Stimulated activated CD8-positive, alpha-beta memory T cell treated with anti-CD3 and anti-CD28 coated beads, Interleukin-15, amount 100 ng/mL, for 24 hours (primary cell): ENCODE measurements at places on chromosomes 6 and 20.

GRCh38 chr6:134539865-134540323, 222.0 kb upstream of the SGK1 start:
- DNase-seq, result no peak

DNA sequence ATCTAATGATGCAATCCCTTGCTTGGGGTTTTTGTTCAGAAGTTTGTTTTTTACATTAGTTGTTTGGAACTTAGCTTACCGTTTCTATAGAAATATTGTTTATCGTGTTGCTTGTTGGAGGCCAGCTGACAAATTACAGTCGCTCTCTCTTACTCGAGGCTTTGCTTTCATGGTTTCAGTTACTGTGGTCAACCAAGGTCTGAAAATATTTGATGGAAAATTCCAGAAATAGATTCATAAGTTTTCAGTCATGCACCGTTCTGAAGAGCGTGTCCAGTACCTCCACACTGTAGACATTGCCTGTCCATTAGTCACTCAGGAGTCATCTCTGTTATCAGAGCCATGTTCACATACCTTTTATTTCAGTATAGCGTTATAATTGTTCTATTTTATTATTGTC, 47.9 kb downstream of the DEK start:
- DNase-seq, result no peak

GRCh38 chr20:10129749-10130148, 88.9 kb upstream of the SNAP25 start:
- no peak for DNase-seq

- no peak for DNase-seq
These were observed 93.5 kb downstream of the MAP3K7 start for GRCh38 chr6:90493332-90493731.

GRCh38 chr20:59785986-59786795, 147.2 kb downstream of the SYCP2 start:
- no peak for DNase-seq

DNA sequence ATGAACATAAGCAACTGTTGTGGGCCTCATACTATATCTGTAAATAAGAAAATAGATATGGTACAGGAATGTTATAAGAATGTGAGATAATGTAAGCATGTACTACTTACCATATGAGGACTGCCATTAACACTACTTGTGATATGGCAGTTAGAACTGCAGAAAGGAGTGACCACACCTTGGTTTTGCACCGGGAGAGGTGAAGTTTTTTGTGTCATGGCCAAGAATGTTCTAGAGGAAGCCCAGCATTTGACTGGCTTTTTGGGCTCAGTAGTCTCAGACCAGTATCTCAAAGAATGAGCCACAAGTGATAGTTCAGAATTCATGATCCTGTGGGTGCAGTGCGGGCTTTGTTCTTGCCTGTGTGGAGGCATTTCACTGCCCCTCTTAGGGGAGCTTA, 123.5 kb downstream of the CLIC5 start:
- no peak for DNase-seq

DNA sequence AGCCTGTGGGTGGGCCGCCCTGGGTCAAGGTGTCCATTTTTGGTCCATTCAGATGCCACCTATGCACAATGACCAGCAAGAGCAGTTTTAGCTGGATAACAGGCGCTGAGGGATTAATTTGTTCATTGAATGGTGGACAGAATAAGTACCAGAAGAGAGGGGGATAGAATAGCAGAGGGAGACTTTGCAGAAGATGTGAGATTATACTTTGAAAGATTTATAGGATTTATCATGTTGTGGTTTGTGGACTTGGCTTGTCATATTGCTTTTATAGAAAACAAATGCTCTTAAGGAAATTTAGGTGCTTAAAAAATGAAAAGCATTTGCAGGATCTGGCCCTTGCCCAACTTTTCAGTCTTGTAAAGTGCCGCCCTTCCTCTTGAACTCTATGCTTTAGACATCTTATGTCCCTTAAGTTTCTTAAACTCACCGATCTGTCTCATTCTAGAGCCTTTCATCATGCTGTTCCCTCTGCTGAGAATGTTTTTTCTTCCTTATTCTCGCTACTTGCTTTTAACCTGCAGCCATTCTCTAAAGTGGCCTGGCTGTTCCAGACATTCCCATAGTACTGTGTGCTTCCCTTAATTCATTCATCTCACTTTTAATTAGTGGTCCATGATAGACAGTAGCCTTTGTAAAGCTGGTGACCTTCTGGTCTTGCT, 42.5 kb downstream of the CD109 start:
- DNase-seq, result no peak

DNA sequence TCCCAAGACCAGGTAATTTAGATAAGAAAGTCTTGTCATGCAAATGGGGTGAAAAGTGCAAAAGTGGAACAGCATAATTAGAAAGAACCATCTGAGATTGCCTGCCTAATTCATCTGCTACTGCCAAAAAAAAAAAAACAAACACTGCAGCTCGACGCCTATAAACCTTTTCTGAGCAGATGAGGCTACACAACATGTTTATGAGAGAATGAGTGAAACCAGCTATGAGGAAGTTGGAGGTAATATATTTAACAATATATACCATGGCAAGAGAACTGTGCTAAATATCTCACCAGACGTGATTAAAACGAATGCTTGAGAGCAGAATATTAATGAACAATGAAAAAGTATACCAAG, 50.0 kb downstream of the LAMA4 start:
- no peak for DNase-seq

DNA sequence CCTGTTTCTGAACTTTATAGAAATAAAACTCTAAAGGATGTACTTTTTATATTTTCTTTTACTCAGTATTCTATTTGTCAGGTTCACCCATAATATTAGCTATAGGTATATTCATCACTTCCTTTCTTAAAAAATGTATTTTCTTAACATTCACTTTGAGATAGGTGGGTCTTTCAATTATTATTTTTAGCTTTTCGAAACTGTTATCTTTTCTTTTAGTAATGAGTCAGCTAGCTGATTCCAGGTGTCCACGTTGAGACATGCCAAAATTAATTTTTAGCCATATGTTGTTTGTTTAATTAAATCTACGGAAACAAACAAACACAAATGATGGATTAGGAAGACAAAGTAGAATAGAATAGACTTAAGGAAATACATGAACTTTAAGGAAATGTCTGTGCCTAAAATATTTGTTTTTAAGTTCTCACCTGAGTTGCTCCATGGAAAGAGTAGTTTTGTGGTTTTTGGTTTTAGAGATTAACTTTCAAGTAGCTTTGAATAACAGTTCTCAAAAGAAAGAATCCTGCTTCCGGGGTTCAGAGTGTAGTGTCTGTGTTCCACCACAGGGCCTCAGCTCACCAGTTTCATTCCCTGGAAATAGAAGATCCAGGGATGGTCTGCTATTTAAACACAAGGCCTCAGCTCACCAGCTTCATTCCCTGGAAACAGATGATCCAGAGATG, 435.0 kb downstream of the HAO1 start:
- DNase-seq, result no peak

DNA sequence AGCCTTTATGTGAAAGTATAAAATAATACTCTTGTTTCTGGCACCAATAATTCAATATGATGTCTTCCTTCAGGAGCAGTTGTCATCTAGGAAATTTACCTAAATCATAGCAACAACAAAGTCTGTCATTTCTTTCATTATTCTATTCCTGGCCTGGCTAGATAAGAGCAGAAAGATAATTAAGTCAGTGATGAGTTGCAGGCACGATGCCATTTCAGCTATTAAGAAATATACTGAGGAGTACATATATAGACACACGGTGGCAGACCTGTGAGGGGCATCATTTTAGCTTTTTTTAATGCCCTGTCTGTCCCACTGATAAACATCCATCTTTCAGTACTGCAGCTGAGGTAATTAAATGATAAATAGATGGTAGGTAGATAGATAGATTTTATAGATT, 756.1 kb upstream of the EPHA7 start:
- DNase-seq, result no peak

DNA sequence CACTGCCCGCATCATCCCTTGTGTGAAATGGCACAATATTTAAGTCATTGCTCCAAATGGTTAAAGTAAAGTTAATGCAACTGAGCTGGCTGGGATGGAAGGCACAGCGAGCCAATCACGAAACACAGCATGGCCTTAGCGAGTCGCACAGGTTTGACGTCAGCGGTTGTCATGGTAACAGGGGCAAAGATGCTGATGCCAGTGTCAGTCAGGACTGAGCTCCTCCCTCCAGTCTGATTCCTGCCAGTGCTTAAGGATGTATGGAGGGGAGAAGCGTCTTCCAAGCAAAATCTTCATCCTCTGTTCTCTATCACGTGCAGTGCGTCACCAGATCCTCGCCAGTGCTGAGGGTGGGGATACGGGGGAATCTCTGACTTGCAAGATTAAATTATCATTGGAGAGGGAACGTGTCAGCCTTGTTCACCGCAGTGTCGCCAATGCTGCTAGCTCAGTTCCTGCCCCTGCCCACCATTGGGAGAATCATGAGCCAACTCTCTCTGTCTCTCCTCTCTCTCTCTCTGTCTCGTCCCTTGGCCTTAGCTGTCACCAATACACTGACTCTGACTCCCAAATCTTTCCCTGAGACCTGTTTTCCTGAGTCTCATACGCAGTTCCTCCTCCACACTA, 24.5 kb downstream of the TSPYL4 start:
- no peak for DNase-seq

DNA sequence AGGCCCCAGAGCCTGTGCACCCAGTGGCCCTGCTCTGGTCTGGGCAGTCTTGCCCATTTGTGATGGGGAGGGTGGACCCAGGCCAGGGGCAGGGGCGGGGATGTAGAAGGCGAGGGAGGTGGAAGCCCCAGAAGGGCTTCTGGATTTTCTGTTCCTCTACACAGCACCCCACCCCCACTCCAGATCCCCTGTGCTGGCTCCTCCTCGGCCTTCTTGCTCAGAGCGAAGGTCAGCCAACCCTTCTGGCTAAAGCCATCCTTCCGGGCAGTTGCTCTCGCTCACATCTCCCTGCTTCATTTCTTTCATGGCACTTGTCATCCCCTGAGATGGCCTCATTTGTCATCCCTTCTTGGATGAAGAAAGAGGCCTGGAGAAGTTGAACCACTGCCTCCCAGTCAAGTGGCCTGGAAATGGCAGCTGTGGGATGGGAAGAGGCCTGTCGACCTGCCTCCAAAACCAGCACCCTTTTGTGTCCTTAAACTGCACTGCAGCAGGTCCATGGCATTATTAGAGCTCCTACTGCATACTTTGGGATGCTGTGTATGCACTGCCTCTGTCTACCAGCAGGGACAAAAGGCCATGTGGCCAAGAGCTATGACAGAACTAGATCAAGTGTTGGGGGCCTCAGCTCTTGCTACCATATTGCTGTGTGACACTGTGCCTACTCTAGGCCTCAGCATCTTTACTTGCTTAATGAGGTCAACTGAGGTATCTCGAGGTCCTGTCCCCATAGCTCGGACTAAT, 19.9 kb downstream of the PEDS1 start:
- no peak for DNase-seq

- DNase-seq, result no peak
These were observed 124.5 kb downstream of the TAF4 start for GRCh38 chr20:61940976-61941720.

- DNase-seq, result no peak
These were observed 59.5 kb upstream of the RSPO3 start for GRCh38 chr6:127058936-127059335.

- DNase-seq, result no peak
These were observed 849 bp downstream of the GSTA4 start for GRCh38 chr6:52994031-52994838.

DNA sequence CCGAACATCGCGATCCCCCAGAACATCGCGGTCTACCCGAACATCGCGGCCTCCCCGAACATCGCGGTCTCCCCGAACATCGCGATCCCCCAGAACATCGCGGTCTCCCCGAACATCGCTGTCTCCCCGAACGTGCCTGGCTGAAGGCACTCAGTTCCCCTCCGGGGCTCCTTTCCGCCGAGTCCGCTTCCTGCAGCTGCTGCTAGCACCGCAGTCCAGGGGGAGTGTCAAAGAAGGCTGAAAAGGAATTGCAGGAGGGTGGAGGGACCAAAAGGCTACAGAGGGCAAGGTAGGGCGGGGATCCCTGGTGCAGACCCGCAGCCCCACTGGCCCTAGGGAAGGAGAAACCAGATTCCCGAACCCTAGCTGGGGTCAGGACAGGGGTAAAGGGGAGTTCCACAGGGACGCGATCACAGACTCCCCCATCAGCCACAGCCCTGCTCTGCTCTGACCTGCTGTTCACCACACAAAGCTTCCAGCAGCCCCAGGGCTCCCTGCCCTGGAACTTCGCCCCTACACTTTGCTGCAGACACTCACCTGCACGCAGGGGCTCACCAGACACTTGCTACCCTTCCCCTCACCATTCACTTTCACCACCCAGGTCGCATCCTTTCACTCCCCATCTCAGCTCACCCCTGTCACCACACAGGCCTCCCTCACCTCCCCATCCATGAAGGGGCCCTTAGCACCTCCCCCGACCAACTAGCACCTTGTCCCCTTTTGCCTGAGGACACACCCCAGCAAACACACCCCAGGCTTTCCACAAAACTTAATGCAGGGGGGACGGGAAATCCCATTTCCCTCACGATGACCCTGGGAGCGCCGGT, 1.7 kb downstream of the ULBP1 start:
- DNase-seq, result no peak

- no peak for DNase-seq
These were observed 261.1 kb downstream of the FNDC1 start for GRCh38 chr6:159430323-159430722.
